Vein endothelial cell (primary cell): ENCODE measurements at places on chromosomes 2 and 18. TPM values are rescaled to one million over a fixed set of nuclear protein-coding genes. Genes with fewer than 3 reads are reported as not detected.

POLE4 gene
- total RNA-seq: 9.6 and 13.4 TPM in 2 replicates

ACVR1C gene
- not detected in 2 replicates for total RNA-seq

EMILIN2 gene
- 3.3 and 4.6 TPM in 2 replicates for total RNA-seq

CCDC148 gene
- total RNA-seq: 0.33 and 0.48 TPM in 2 replicates

FOXI3 gene
- not detected in 2 replicates for total RNA-seq

PAIP2B gene
- 0.19 and 0.33 TPM in 2 replicates for total RNA-seq

REG3G gene
- not detected in 2 replicates for total RNA-seq

ABCG5 gene
- total RNA-seq: not detected in 2 replicates

GPR39 gene
- total RNA-seq: under 0.01 and 0.10 TPM in 2 replicates

TSPYL6 gene
- total RNA-seq: 0.10 TPM in 1 of 2 replicates, not detected in the other
